GM19239 (cell line): ENCODE measurements at places on chromosomes 13 and 19.

DNA sequence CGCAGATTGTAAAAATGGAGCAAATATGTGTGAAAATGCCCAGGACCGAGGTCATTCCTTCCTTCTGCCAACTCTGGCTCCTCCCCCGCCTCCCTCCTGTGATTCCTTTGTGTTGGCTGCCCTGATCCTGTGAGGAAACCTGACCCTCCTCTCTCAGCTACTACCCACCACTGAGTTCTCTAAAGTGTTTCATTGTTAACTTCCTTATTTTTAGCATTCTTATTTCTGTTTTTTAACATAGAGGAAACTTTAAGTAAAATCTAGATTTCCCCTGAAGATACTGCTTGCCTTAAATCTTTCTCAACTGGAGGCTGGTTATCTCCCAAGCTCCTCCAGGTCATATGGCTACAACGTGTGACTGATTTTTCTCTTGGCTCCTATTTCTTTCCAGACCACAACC is 21.7 kb upstream of the FBXL3 start:
- DNase-seq, result no peak

GRCh38 chr19:40302224-40303011 is 17.3 kb upstream of the AKT2 start:
- no peak for DNase-seq

- DNase-seq, result no peak
These were observed 38.3 kb downstream of the NDFIP2 start for GRCh38 chr13:79519255-79519654.

DNA sequence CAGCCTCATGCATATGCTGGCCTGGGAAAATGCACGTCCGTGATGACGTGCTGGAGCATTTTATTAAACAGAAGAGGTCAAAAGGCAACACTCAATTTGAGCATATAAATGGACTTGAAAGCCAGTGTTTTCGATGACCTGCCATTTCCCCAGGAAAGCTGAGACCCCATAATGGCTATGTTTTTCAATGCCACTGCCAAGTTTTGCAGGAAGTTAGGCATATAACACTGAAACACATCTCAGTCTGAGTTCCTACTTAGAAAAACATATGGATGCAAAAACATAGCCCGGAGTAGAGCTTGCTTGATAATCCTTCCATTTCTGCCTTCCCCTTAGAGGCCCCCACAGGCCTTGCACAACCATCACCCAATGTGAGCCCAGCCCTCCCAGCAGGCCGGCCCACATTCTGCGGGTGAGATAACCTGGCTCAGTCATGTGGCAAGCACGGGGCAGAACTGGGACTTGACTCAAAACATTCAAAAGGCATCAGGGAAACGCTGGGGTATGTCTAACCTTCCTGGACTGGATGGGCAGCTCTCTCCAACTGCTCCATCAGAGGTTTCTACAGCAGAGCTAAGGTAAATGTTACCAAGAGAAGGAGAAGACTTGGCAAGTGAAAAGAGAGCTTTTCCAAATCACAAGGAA is 24.9 kb downstream of the EPS15L1 start:
- no peak for DNase-seq

DNA sequence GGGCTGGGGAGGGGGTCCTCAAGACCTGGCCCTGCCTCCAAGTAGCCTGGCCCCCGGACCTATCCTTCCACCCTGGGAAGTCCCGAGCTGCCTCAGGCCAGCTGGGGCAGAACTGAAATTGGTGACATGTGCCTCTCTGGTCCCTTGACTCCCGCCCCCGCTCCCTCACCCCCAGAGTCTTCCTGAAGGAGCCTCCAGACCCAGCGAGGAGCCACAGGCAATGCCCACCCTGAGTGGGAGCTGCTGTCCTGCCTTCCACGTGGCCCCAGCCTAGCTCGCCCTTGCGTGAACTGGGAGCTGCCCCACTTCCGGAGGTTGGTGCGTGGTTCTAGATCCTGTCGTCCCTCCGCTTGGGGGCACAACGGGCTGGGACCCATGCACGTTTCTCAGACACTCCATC is 34.6 kb downstream of the CEBPA start:
- DNase-seq, result no peak
